ENCODE measurements at places on chromosomes 4 and X. TPM values are rescaled to one million over a fixed set of nuclear protein-coding genes. Genes with fewer than 3 reads are reported as not detected.
A peak's percentile ranks its signal among the peaks of the same experiment; 100 is the strongest.

GRCh38 chrX:104522386-104522785 lies 43.6 kb upstream of the IL1RAPL2 start:
- DNase-seq: no peak

- no peak for DNase-seq
Measured at GRCh38 chr4:172953896-172954568, 214.6 kb upstream of the GALNT7 start.

DNA sequence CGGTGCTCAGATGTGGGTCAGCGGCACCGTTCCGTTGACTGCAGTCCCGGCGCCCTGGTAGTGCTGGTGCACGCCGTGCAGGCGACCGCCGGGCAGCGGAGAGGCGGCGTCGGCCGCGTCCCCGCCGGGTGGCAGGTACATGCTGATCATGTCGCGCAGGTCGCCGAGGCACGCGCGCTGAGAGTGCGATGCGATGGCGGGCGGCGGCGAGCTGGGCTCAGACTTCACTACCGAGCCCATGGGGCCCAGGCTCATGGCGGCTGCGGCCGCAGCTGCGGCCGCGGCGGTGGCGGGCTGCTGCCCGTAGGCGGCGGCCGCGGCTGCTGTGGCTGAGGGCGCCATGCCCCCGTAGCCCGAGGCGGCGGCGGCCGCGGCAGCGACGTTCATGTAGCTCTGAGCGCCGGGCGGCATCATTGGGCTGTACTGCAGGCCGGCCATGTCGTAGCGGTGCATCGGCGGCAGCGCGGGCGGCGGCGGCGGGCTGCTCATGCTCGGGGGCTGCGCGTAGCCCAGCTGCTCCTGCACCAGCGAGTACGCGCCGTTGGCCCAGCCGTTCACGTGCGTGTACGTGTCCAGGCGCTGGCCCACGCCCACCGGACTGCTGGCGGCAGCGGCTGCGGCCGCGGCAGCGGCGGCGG lies 1.0 kb downstream of the SOX3 start:
- DNase-seq: no peak

The C4orf50 gene
- total RNA-seq: not detected

GRCh38 chrX:75648803-75649588 lies 126.2 kb upstream of the ZDHHC15 start:
- DNase-seq: no peak

DNA sequence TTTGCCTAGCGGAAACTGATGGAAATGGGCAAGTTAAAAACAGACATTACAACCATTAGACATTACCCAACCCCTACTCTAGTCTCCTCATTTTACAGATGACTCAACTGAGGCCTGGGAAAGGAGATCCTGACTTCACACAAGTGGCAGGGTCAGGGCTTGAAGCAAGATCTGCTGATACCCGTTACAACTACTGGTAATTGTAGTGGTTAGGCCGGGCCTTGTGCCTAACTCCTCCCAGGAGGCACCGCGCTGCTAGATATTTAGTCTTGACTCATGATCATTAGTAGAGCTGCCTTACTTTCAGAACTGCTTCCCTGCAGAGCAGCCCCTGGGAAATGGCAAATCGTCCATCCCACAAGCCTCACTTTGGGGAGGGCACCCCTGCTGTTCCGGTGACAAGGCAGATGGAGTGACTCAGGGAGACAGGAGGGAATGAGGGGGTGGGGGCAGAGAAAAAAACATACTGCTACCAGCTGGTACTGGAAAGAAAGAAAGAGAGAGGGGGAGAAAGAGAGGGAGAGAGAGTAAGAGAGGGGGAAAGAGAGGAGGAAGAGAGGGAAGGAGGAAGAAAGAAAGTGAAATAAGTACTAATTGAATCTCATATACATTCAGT lies 12.2 kb downstream of the ARHGEF6 start:
- DNase-seq: peak; percentile 88

GRCh38 chr4:1674682-1675081 lies 9.4 kb downstream of the FAM53A start:
- no peak for DNase-seq

GRCh38 chrX:45348296-45348695 lies 147.6 kb upstream of the DIPK2B start:
- no peak for DNase-seq

The MAGEA2 gene
- not detected for total RNA-seq

The TRPC3 gene
- 0.29 TPM for total RNA-seq

DNA sequence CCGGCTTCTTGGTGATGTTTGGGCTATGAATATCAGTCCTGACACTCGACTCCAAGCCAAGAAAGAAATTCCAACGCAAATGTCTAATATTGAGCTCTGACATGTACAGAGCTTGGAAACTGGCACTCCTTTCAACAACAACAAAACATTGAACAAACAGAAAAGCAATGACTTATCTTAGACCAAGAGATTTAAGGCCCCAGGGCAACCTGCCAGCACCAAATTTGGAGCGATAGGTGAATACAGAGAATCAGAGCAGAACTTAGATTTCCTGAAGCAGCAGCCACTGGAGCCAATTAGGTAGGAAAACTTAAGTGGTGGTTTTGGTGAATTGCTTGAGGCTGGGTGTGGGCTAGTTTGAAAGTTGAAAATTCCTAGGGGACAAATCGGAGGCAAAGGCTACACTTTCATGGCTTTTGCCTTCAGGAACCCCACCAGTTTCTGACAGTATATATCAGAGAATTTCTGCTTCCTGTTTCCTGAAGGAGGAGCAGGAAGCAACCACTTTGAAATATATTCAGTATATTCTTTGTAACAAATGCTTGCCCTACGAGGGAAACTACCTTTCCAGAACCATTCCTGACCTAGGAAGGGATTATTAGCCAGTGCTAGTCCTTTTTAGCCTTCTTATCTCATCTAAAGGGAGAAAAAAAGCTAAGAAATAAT lies 10.1 kb upstream of the FMR1 start:
- no peak for DNase-seq

DNA sequence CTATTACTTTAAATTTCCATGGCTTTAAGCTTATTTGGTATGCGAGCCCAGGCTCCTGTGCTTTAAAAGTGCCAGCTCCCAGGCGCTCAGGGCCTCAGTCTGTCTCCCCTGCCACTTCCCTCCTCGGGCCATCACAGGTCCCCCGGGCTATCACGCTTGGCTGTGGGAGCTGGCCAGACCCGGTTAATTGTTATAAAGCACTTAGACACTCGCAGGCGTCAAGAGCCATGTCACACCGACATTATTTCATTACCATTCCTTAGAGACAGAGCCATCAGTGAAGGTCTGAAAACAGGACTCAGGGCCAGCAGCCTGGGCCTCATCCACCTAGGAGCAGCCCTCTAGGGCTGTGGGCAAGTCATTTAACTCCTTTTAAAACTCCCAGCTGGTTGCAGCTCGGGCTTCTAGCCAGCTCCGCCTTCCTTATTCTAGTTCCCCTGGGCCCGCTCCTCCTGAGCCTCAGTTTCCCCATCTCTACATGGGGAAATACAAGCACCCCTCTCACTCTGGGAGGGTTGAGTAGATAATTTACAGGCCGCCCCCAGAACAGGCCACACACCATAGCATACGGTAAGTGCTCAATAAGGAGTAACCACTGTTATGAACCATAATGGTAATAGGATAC lies 99.0 kb downstream of the HMX1 start:
- no peak for DNase-seq

DNA sequence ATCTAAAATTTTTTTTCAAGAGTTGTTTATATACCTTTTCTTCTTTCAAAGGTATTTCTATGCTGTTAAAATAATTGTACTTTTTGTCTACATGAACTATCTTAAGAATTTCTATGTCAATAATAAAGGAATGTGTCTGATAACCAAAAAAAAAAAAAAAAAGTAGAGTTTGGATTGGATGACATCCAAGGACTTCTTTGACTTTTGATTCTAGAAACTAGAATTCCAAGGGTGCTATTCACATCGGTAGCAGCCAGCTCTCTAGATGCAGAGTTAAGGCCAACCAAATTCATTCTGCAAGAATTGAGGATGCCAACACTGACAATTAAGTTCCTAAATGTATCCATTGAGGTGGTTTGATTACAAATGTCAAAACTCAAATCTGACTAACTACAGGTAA lies 42.0 kb upstream of the PRKG2 start:
- no peak for DNase-seq

DNA sequence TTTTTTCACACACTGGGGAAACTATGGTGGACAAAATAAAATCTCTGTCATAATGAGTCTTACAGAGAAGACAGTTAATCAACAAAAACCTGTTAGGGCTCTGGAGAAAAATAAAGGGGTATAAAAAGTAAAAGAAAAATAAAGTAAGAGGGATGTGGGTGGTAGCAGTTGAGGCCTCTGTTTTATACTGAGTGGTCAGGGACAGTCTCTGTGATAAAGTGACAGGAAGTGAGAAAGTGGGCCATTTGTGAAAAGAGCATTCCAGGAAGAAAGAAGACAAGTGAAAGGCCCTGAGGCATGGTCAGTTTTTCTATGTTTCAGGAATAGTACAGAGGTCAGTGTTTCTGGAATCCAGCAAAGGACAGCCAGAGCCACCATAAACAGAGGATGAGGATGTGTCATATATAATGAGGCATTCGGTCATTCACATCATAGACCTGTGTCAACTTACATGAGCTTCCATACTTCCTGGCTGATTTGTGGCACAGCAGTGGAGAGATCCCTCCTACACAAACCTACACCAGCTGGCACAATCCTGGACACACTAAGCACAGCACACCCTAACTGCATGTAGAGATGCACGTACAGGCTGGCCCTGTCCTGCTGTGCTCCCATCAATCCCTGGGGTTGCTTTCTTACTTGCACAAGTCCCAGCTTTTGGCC lies 64.4 kb upstream of the NAP1L5 start:
- no peak for DNase-seq

The CXCL11 gene
- total RNA-seq: not detected

- DNase-seq: no peak
Measured at GRCh38 chr4:101593666-101594065, 196.9 kb upstream of the BANK1 start.

The TRAM1L1 gene
- 4.3 TPM for total RNA-seq

DNA sequence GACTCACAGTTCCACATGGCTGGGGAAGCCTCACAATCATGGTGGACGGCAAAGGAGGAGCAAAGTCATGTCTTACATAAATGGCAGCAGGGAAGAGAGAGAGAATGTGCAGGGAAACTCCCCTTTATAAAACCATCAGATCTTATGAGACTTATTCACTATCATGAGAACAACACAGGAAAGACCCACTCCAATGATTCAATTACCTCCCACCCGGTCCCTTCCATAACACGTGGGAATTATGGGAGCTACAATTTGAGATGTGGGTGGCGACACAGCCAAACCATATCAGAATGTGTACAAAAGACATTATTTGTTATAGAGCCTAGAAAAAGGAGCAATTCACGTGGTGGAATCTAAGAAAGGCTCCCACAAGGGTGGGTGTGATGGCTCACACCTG lies 10.8 kb upstream of the HERC6 start:
- no peak for DNase-seq

- DNase-seq: peak; percentile 92
Measured at GRCh38 chrX:53089224-53089842, 4.6 kb upstream of the KANTR start.

DNA sequence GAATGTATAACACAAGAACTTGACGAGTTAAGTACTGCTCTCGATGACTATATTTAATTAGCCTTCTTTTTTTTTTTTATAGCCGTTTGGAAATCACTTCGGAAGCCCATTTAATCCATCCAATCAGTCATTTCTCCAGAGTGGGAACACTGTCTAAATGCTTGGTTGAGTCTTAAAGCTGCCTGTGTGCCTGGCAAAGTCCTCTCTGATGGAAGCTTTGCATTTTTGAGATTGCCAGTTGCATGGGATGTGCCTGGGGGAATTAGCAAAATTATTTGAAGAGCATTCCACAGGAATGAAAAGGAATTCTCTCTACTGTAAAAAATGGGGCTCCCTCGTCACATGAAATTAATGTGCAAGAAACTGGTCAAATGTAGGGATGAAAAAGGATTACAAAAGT lies 398.8 kb upstream of the RPS6KA3 start:
- DNase-seq: no peak

The MGARP gene
- total RNA-seq: 4.4 TPM

GRCh38 chr4:46927201-46927600 lies 18.2 kb upstream of the COX7B2 start:
- DNase-seq: no peak

The JCHAIN gene
- 2.2 TPM for total RNA-seq
